ENCODE measurements at places on chromosomes 5 and 9. TPM values are rescaled to one million over a fixed set of nuclear protein-coding genes. Genes with fewer than 3 reads are reported as not detected.

GRCh38 chr9:23342291-23342690 is 483.7 kb downstream of the ELAVL2 start:
- no peak for DNase-seq

DNA sequence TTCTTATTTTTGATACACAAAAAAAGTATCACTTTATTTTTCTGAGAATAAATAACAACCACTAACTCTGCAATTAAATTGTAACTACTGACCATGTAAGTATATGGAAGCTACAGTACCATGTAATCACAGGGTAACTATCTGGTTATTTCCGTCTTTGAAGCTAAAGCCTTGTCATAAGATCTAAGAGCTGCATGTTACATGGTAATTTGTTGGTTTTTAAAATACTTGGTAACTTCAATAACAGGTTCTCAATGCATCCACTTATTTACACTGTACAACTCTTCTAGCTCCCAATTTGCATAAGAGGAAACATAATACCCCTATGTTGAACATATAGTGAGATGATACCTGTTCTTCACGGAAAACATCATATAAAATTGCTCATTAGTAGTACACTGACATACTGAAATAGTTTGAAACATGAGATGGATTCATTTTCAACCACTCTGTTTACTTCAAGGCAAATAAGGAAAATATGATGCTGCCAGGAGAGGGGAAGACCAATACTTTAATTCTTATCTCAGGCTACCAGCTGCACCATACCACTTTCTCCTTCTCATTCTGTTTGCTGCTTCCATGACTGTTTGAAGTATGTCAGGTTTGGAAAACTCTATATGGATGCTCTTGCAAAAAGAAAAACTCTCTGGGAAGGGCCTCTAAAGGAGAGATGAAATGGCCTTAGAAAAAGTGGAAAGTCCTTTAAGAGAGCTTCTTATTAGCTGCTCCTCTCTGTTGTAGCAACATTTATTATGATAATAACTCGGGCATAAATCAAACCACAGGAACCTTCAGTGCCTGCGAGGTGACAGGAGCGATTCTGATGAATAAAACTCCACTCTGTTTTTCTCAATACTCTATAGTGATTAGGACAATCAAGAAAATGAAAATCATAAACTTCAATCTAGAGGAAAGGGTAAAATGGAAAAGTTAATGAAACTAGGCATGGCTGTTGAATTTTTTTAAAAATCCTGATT is 150.2 kb downstream of the KIAA0825 start:
- no peak for DNase-seq

- no peak for DNase-seq
Measured at GRCh38 chr9:125580701-125581286, 126.2 kb downstream of the MAPKAP1 start.

DNA sequence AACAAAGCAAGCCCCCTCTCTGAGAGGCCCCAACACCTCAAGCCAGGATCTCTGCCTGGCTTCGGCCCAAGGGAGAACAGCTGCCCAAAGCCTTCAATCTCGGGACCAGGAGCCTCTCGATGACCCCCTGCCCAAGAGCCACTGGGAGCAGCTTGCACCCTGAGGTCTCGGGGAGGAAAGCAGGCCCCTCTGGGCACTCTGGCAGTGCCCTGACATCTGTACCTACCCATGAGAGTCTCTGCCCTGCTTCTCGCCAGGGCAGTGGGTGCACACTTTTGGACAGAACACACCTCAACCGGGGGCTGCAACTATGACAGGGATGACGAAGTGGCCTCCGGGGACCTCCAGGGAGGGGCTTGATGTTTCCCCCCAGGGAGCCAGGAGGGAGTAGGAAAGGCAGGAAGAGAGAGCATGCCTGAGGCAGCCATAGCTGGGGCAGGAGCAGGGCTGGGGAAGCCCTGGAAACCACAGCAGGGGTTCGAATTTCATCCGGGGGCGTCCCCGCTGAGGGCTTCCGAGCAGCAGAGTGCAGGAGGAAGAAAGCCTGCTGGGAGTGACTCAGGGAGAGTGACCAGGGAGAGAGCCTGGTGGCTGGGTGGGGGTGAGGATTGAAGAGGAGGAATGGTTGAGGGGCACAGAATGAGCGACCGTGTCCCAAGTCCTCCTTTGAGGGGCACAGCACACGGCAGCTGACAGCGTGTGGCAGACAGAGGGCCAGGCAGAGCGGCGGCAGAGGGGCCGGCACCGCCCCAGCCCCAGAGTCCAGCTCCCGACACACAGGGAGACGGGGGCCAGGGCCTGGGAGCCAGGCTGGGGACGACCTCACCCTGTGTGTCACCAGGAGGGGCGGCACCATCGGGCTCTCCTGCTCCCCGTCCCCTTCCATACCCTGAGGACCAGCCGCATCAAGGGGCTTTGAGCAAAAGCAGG is 1.8 kb downstream of the LPCAT1 start:
- no peak for DNase-seq

The ANKS6 gene
- polyA plus RNA-seq = 30.1 TPM
